ENCODE measurements at places on chromosomes 3 and 15.
A peak's percentile ranks its signal among the peaks of the same experiment; 100 is the strongest.

- DNase-seq = peak; percentile 65
These were observed 646 bp upstream of the SLC35G2 start for GRCh38 chr3:136818191-136818768.

- DNase-seq = no peak
These were observed 3.3 kb upstream of the RNF13 start for GRCh38 chr3:149809699-149810098.

DNA sequence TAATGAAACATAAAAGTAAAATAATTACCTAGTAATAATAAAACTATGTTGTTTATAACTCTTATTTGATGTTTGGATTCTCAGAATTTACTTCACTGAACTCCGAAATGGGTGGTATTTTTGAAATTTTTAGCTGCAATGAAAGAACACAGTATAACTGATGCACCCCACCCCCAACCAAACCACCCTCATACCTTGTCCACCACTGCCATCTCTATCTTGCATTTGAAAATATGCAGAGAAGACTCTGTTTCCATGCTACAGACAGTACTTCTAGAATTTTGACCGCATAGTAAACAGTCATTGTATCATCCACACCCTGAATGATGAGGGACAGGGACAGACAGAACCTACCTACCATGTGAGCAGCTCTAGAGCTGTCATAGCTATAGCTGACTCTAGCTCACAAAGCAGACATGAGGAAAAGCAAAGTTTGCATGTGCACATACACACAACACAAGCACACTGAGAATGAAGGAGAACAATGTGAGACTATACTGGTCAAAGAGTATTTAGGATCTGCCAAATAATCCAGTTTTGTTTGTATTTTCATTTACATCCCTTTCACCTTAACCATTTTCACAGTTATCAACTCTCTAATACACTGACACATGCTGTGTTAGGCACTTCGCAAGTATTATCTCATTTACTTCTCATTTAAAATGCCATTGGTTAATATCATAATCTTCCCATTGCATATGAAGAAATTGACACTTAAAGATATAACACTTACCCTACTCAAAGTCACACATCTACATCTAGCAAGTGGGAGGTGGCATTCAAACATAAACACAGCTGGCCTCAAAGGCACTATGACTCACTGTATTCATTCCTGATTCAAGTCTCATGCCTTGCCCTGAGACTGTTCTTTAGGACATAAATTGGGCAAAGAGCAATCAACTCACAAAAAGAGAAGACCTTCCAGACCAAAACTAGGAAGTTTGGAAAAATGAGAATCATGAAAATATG lies 1014.7 kb upstream of the CFAP20DC start:
- DNase-seq = peak; percentile 35

- no peak for DNase-seq
These were observed 539 bp upstream of the PLCL2 start for GRCh38 chr3:16884084-16884747.

DNA sequence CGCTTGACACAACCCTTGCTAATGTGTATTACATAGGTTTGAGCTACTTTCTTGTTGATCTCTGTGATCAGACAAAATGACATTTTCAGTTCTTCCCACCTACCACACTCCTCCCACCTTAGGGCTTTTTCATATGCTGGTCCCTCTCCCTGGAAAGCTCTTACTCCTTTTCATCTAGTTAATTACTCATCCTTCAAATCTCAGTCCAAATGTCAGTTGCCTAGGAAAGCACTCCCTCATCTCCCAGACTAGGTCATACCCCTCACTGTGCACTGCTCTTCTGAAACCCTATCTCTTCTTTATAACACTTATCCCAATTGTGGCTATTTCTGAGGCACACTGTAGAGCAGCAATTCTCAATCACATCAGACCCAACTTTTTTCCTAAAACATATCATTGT lies 7.3 kb downstream of the ZNF106 start:
- no peak for DNase-seq

- DNase-seq = no peak
These were observed 234.2 kb downstream of the NFKBIZ start for GRCh38 chr3:102083473-102083872.

DNA sequence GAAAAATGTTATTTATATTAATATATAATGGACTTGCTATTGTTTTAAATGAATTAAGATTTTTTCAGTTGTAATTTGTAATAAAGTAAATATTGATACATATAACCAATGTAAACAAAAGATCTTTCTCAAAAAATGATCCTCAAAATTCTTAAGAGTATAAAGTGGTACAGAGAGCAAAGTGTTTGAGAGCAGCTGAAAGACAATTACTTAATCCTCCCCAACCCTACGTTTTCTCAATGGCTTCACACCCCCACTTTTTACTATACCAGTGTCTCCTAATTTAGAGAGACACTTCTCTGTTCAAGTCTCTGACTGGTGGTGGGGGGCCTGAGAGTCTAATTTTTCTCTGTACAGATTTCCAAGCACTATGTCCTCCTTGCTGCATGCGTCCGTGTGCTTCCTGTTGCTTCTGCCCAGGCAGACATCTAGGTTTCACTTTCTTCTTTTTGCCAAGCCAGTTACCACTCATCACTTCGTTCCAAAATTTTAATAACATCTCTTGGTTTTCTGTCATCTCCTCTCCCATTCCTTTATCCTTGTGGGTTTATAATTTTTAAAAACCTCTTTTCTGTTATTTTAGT lies 276.3 kb upstream of the DNAJC19 start:
- no peak for DNase-seq

GRCh38 chr3:50583897-50584296 lies 14.6 kb downstream of the HEMK1 start:
- DNase-seq = no peak

DNA sequence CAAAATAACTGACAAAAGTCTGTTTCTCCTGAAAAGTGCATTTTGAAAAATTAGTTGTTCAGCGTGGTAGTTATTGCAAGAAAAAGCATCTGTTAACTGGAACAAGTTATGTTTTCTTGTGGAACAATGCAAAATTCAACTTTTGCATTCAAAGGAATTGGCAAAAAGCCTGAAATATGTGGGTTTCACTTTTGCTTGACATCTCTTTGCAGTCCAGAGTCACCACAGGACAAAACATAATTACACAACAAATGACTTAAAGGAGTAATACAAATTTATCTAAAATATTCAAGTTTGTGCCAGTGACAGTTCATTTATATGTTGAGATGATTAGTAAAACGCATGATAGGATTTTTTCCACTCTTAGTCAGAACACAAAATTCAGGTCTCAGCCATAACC lies 96.3 kb upstream of the P2RY1 start:
- no peak for DNase-seq

GRCh38 chr3:46420931-46421330 lies 13.9 kb downstream of the CCRL2 start:
- no peak for DNase-seq

DNA sequence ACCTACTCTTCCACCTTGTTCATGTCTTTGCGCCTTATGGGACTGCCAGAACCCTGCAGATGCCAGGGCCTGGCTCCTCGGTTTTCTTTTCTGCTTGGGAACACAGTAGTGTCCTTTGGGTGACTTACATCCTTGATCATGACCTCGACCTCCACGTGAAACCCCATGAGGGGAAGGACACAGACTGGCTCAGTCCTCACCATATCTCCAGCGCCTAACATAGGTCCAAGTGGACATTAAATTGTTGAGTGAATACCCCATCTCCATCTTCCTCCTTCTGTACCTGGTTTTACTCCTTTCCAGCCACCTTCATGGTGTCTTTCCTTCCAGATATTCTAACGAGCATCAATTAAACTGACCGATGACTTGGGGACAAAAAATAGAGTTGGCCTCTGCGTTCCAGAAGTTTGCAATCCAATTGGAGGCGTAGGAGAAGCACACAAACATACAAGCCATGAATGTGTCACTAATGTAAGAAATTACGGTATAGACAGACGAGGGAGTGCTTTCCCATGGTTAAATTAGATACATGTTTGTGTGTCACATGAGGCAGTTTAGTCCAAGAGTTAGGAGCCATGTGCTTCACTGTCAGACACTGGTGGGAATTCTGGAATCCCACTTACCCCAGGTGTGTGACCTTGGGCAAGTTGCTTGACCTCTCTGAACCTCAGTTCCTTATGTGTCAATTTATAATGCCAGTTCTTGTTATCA lies 907 bp upstream of the HERC1 start:
- no peak for DNase-seq

- no peak for DNase-seq
These were observed 827.6 kb upstream of the CFAP20DC start for GRCh38 chr3:59877263-59878037.

GRCh38 chr3:111311709-111312235 lies 230.2 kb upstream of the CD96 start:
- no peak for DNase-seq

- no peak for DNase-seq
These were observed 778.5 kb downstream of the MECOM start for GRCh38 chr3:168885028-168885427.

- DNase-seq = peak; percentile 9
These were observed 81.6 kb downstream of the HERC1 start for GRCh38 chr15:63752075-63752684.

DNA sequence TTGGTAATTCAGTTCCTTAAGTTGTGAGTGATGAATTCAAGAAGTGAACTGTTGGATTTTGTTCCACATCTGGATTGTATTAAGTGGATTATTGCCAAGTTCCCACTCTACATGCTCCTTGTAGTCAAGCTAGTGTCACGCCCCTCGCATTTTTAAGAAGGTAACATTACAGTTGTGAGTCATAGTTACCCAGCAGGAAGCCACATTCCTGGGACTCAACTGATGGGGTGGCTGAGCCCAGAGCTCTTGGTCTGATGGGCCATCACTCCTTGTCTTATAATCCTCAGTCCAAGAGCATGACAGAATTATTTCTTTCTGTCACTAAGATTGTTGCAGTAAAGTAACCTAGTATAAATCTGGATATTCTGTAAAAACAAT lies 102.7 kb downstream of the PTPRG start:
- peak; percentile 52 for DNase-seq

- no peak for DNase-seq
These were observed 61.6 kb downstream of the ATP1B3 start for GRCh38 chr3:141938011-141938500.

DNA sequence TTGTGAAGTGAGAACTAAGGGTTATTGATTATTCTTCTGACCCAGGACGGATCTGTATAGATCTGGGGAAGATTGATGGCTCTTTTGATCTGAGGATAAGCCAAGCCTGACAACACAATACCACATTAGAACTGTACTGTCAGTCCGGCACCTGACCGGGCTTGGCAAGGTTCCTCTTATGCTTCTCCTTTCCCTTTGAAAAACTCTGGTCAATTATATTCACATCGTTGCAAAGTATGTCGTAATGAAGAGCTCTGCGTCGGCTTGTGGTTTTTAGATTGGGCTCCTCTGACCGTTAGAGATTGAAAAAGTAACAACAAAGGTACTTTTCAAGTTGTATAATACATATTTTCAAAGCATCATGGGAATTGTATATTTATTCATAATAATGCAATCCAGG lies 389.8 kb downstream of the NR2F2 start:
- no peak for DNase-seq
